ENCODE measurements at places on chromosomes 12 and 14. TPM values are rescaled to one million over a fixed set of nuclear protein-coding genes. Genes with fewer than 3 reads are reported as not detected.

DNA sequence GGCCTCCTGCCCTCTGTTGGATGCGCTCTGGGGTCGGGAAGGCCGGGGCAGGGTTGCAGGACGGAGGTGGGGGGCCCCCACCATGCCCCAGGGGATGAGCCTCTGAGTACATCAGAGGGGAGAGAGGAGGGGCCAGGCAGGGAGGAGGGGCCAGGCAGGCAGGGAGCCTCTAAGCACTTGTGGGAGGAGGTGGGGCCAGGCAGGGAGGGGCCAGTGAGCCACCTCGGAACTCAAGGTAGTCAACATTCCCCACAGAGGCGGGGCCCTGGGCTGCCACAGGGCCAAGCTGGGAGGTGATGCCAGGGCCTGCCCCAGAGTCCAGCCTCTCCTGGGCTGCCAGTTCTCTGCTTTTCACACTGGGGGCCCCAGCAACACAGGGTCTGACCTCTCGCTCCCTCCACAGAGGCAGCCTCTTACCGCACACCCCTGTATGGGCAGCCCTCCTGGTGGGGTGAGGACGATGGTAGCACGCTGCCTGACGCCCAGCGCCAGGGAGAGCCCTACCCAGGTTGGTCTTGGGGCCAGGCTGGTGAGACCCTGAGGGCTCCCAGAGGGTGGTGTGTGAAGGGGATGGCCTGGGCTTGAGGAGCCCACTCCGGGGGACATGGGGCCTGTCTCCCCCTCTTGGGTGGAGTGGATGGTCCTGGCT, 17.4 kb downstream of the CEP170B start:
- no peak overlapping the region for H3K4me3 ChIP-seq
- no peaks in the 10 kb centered on the region for H3K27me3 ChIP-seq
- no peaks in the 10 kb centered on the region for H3K4me1 ChIP-seq
- DNase-seq: no peak
- H3K36me3 ChIP-seq: no peaks in the 10 kb centered on the region

DNA sequence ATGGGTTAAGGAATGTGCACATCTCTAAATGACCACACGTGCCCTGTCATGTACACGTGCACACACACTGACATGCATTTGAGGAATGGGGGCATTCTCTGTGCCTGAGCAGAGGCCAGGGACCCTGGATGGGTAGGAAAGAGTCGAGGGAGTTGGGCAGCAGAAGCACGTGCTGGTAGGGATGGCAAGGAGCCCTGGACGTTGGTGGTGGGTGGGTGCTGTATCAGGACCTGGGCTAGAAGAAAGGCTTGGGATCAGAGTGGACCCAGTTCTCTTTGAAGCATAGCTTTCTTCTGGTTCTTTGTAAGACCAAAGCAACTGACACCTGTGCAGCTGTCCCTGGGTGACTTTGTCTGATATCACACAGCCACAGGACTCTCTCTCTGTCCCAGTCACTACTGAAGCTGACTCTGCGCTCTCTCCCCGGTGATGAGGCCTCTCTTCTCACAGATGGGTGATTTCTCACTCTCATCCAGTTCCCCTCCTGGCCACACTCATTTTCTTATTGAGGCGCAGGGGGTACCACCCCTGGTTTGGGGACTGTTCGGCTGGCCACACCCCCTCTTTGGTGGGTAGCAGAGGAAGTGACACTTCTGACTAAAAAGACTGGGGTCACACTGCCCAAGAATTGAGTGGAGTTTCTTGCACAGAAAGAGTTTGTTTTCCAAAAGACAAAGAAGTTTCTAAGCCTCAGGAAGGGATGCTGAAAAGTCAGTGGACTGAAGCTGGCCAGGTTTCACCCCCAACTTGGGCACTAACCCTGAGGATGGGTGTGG, 171.7 kb upstream of the RTL1 start:
- H3K4me3 ChIP-seq: no peak overlapping the region
- H3K4me1 ChIP-seq: no peaks in the 10 kb centered on the region
- no peaks in the 10 kb centered on the region for H3K36me3 ChIP-seq

CD63 gene
- total RNA-seq: 185 TPM

- H3K27ac ChIP-seq: no peak overlapping the region
- H3K36me3 ChIP-seq: no peaks in the 10 kb centered on the region
- H3K4me1 ChIP-seq: no peaks in the 10 kb centered on the region
- no peak overlapping the region for H3K4me3 ChIP-seq
- H3K27me3 ChIP-seq: peaks cover 1% of the 10 kb centered on the region
These were observed 7.7 kb upstream of the SERPINA6 start for GRCh38 chr14:94330857-94331256.

Measured in activated CD4-positive, alpha-beta memory T cell treated with anti-CD3 and anti-CD28 coated beads, Interleukin-2, amount 10 ng/mL, durations not matched to agents 7 days and 5 days (primary cell).